Heart right ventricle (tissue), 16 donors: ENCODE measurements at places on chromosomes 16 and 17. TPM values are rescaled to one million over a fixed set of nuclear protein-coding genes. Genes with fewer than 3 reads are reported as not detected.

MYADML2 gene
- 3.4 TPM for total RNA-seq

CSH1 gene
- not detected for total RNA-seq

GRCh38 chr16:15885560-15886001, 2.8 kb downstream of the CEP20 start:
- no peak overlapping the region for H3K4me3 ChIP-seq
- no peak overlapping the region for H3K27ac ChIP-seq
- DNase-seq, result no peak
- no peaks in the 10 kb centered on the region for H3K27me3 ChIP-seq

DNA sequence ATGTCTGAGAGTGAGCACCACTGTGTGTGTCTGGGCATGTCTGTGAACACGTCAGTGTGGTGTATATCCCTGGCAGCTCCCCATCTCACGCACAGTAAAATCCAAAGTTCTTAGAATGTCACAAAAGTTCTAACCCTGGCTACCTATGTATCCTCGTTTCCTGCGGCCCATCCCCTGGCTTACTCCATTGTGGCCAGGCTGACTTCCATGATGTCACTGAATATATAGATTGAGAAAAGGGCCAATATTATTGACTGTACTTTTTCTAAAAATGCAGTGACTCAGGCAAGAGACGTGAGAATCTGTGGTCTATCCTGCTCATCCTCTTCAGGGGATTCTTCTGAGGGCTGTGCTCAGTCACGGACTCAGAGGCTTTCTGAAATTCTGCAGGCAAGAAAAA, 963 bp upstream of the METTL22 start:
- no peaks in the 10 kb centered on the region for H3K36me3 ChIP-seq
- H3K27ac ChIP-seq, result no peak overlapping the region
- H3K4me3 ChIP-seq, result no peak overlapping the region
- peaks cover 24% of the 10 kb centered on the region for H3K4me1 ChIP-seq
- no peaks in the 10 kb centered on the region for H3K27me3 ChIP-seq

DNA sequence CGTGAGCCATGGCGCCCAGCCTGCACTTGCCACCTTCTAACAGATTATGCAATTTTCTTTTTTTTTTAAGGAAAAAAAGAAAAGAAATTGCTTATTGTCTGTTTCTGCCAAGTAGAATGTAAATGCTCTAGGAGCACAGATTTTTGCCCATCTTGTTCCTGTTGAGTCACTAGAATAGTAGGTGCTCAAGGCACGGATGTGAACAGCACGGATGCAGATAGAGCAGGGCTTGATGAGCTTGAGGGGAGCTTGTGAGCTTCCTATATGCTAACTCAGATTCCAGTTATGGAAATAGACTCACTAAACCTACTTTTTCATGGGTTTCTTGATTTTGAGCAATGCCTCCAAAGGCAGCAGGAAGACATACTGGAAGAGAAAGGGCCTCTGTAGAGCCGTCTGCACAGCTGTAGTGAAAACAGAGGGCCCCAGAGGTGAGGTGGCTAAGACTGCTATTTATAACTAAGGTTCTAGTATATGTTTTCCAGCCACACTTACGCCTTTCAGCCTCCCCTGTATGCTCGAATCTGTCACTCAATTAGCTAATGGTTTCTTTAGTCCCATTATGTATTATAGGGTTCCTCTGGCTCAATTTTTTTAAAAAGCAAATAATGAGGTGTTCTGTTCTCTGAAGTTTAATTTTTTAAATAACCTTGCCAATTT, 72.8 kb downstream of the WWP2 start:
- peaks cover 10% of the 10 kb centered on the region for H3K4me1 ChIP-seq
- H3K4me3 ChIP-seq, result no peak overlapping the region
- H3K36me3 ChIP-seq, result no peaks in the 10 kb centered on the region

DNA sequence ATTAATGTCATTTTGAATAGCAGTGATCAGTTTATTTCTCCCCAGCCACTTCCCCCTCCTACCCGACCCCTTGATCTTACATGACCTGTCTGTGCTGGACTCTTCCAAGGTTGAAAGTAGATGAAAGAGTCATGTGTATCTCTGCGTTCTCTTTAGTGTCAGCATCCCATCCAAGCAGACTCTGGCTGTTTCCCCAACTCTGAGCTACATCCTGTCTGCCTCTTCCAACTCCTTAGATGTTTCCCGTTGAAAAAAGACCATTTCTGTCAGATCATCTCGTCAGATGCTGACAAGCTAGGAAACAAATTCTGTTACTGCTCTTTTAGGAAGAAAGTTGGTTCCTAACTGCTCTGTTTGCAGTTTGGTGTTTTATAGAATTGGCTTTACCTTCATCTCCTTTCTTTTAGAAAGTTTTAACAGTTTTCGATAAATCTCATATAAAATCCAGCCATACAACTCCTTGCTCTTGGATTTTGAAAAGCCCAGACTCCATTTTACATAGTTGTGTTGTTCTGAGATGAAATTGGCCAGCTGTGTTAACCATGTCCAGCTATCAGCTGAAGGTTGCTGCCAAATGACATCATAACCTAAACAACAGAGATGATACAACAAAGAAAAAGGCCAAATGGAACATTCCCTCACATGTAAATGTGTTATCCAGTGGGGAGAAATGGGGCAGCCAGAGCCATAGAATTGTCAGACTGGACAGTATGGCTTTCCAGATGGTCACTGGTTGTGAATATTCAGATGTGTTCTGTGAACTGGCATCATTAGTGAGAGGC, 43.5 kb downstream of the CYB561 start:
- no peaks in the 10 kb centered on the region for H3K27me3 ChIP-seq
- H3K4me1 ChIP-seq, result peaks cover 5% of the 10 kb centered on the region
- H3K36me3 ChIP-seq, result no peaks in the 10 kb centered on the region
- peak overlapping the region; percentile 61 for H3K27ac ChIP-seq
- H3K4me3 ChIP-seq, result no peak overlapping the region

DNA sequence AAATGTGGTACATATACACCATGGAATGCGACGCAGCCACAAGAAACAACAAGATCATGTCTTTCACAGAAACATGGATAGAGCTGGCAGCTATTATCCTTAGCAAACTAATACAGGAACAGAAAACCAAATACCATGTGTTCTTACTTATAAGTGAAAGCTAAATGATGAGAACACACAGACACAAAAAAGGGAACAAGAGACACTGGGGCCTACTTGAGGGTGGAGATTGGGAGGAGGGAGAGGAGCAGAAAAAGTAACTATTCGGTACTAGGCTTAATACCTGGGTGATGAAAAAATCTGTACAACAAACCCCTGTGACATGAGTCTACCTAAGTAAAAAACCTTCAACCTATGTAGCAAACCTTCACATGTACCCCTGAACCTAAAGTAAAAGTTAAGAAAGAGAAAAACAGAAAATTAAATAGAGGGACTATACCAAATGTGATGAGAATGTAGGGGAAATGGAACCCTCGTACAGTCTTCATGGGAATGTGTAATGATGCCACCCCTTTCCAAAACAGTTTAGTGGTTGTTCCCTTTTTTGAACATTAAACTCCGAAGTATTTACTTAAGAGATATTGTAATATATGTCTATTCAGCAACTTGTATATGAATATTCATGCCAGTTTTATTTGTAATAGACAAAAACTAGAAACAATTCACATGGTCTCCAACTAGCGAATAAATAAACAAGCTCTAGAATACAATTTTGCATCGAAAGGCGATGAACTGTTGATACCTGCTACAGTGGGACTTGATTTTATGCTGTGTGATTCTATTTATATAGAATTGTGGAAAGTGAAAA, 33.9 kb downstream of the AHSP start:
- no peaks in the 10 kb centered on the region for H3K36me3 ChIP-seq
- H3K4me1 ChIP-seq, result no peaks in the 10 kb centered on the region
- no peak for DNase-seq
- peaks cover 17% of the 10 kb centered on the region for H3K27me3 ChIP-seq

DNA sequence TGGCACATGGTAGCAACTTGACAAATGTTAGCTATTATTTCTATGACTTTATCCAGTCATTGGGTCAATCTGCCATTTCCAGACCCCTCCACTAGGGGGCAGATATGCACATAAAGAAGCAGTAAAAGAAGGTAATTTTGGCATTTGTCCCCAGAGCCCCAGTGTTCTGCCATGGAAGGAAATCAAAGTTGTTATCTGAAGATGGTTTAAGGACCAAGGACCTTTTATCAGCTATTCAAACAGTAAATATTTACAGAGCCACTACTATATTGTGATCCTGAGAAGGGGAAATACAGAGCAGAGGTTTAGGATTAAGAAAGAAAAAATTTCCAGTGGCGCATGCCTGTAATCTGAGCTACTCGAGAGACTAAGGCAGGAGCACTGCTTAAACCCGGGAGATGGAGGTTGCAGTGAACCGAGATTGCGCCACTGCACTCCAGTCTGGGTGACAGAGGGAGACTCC, 20.0 kb downstream of the TRAF4 start:
- no peaks in the 10 kb centered on the region for H3K36me3 ChIP-seq
- H3K27me3 ChIP-seq, result no peaks in the 10 kb centered on the region
- peaks cover 18% of the 10 kb centered on the region for H3K4me1 ChIP-seq
- no peak overlapping the region for H3K4me3 ChIP-seq
